Hematopoietic multipotent progenitor cell treated with erythropoietin and hydrocortisone succinate and interleukin-3 and kit ligand, for 8 days (in vitro differentiated cells): ENCODE measurements at places on chromosomes 5 and 9.

DNA sequence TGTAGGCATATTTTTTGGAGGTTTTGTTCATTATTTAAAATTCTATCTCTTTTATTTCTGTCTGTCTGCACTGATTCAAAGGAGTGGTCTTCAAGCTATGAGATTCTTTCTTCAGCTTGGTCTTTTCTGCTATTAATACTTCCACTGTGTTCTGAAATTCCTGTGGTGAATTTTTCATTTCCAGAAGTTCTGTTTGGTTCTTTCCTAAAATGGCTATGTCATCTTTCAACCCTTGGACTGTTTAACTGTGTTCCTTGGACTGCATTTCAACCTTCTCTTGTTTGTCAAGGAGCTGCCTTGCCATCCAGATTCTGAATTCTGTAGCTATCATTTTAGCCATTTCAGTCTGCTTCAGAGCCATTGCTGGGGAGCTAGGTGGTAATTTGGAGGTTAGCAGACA is 76.3 kb downstream of the CERT1 start:
- no peak for DNase-seq

DNA sequence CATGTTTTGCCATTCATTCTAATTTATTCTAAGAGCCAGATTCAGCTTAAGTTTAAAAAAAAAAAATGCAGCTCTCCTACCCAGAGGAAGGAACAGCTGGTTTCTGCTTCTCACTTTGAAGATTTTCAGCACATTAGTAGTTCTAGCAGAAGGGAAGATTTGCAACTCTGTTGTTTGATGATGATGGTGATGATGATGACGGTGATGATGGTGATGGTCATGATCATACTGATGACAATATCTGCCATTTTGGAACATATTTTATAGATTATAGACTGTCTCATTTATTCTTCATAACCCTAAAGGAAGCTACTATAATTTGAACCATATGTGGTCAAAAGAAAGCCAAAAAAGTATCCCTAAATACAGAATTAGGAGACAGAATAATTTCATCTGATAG is 7.9 kb upstream of the MED10 start:
- no peak for DNase-seq

- no peak for DNase-seq
These were observed 353.7 kb downstream of the ARL15 start for GRCh38 chr5:53956632-53957031.

DNA sequence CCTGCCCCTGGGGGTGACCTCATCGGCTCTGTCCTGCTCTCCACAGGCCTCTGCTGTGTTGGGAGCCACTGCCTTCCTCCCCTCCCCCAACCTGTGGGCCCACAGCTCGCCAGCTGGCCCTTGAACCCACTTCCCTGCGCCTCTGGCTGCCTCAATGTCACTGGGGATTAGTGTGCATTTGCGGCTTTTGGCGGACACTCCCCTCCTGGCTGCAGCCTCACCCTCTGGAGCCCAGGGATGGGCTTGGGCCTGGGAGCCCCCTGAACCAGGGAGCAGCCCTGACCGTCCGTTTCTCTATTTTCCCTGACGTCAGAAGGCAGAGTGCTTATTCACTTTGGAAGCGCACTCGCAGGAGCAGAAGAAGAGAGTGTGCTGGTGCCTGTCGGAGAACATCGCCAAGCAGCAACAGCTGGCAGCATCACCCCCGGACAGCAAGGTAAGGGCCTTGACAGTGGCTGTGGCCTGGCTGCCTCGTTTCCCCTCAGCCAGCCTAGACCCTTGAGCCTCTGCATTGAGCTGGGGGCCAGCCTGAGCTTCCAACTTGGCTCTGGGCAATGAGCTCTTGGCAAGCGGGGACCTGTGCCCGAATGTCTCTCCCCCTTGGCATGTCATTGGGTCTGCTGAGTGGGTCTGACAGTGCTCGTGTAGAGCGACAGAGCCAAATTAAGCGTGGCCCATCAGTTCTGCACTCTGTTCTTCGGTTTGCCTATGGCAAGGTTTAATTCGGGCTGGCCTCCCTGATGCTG is 73.1 kb downstream of the RGS3 start:
- no peak for DNase-seq

- DNase-seq: no peak
These were observed 75.9 kb upstream of the NR5A1 start for GRCh38 chr9:124583134-124583533.

- no peak for DNase-seq
These were observed 24.3 kb upstream of the OTULINL start for GRCh38 chr5:14557203-14557770.

DNA sequence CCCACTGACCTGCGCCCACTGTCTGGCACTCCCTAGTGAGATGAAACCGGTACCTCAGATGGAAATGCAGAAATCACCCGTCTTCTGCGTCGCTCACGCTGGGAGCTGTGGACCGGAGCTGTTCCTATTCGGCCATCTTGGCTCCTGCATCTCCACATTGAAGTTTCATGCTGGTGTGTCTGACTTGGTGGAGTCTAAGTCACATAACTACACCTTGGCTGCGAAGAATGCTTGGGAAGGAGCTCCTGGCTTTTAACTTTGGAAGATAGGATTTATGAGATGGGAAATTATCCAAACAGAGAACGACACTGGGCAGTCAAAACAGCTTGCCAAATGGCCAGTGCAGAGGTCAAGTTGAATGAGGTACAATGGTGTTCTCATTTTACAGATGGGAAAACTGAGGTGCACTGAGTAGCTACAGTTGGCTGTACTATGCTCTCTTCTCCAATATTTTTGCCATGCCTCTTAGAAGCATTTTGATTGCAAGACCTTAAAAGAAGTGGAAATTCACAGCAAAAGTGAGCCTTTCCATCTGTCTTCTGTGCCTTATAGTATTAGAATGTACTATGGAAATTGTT is 36.7 kb downstream of the CCDC192 start:
- DNase-seq: no peak

DNA sequence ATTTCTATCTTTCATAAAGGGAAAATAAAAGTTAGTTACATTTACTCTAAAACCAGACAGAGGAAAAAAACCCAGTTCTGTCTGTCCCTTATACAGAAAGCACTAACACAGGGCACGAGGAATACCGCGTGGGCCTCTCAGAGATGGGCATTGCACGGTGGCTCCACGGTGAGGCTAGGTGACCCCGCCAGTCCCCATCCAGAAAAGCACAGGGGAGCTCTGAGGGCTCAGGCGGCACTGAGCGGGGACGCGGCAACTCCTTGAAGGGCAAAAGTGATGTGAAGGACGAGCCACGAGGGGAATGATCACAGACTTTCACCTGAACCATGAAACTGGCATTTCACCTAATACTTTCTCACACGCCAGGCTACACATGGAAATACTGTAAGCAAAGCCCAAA is 35.7 kb upstream of the FBXW11 start:
- DNase-seq: no peak

- no peak for DNase-seq
These were observed 233.3 kb downstream of the FAM170A start for GRCh38 chr5:119862619-119863018.

- no peak for DNase-seq
These were observed 249.9 kb downstream of the CDK5RAP2 start for GRCh38 chr9:120330031-120330430.

GRCh38 chr5:112239996-112240395 is 179.1 kb downstream of the EPB41L4A start:
- DNase-seq: no peak

DNA sequence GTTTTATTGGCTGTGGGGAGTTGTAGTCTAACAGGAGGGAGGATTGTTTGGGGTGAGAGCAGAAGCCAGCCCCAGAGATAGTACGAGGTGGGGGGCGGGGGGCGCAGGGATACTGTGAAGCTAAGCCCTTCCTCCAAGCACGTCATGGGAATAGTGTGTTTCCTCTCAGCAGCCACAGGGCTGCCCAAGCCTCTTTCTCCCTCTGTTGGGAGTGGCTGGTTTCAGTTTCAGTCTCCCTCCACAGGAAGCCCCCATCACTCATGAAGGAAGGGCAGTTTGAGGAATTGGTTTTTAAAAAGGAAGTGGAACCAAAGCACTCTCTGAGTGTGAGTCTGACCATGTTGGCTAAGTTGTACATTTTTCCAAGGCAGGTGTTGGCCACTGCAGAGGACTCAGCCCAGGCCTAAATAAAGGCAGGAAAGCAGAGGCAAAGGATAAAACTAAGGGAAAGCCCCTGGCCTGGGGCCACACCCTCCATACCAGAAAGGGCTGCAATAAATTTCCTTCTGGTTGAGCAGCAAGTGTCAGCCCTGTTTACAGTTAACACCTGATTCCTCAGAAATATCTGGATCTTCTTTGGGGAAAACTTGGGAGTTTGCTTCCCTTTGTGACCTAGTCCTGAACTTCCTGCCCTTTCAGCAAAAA is 3.2 kb downstream of the RAB24 start:
- DNase-seq: peak; percentile 72

GRCh38 chr5:166499447-166500240 is 1791.8 kb upstream of the WWC1 start:
- no peak for DNase-seq
